AG09309 (cell line): ENCODE measurements at places on chromosomes 4 and X.

- no peak for DNase-seq
These were observed 40.0 kb downstream of the SEPTIN11 start for GRCh38 chr4:76989391-76990061.

- no peak for DNase-seq
These were observed 112.1 kb upstream of the GPC4 start for GRCh38 chrX:133527415-133527814.

DNA sequence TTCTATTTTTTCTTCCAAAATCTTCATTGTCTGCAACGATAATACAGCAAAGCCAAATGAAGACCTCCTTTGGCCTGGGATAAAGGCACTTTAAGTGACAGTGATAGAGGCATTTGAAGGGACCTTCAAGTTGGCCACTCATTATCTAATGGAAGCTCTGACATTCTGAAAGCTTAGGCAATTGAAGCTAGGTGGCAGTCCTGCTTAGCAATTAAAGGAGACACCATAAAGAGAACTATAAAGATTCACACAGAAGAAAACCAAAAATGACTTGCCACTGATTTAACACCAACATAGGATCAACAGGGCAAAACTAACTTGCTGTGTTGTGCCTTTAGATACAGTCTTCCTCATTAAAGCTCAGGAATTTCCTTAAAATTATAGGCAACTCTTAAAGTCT, 103.3 kb upstream of the TSPAN7 start:
- DNase-seq = no peak

DNA sequence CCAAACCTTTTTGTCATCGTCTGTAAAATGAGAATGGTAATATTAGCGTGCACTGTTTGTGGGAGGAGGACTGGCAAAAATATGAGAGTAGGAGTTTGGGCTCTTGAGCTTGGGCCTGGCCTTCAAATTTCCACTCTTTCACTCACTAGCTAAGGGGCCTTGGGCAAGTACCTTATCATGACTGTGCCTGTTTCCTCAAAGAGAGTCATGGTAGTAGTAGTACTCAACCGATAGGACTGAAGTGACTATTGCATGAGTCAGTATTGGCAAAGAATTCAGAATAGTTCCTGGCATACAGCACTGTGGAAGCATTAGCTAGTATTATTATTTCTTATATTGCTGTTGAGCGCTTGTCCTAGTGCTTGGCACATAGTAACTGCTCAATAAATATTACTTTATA, 16.0 kb upstream of the RBM3 start:
- peak; percentile 45 for DNase-seq

- no peak for DNase-seq
These were observed 343.0 kb downstream of the OPHN1 start for GRCh38 chrX:68090266-68090665.

DNA sequence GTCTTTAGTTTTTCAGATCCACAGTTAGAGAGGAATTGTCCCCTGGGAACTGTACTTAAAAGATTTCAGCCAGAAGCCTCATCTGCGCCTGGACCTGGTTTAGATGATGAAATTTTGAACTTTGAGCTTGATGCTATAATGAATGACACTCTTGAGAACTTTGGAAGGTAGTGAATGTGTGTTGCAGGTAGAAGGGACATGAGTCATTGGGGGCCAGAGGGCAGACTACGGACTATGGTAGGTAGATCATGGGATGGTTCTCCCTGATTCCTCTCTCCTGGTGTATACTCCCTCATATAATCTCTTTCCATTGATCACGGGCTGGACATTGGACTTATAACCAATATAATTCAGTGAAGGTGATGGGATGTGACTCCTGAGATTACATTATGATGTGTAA, 38.9 kb upstream of the GLRA3 start:
- no peak for DNase-seq

GRCh38 chr4:138185859-138186645, 56.1 kb downstream of the SLC7A11 start:
- DNase-seq = no peak

DNA sequence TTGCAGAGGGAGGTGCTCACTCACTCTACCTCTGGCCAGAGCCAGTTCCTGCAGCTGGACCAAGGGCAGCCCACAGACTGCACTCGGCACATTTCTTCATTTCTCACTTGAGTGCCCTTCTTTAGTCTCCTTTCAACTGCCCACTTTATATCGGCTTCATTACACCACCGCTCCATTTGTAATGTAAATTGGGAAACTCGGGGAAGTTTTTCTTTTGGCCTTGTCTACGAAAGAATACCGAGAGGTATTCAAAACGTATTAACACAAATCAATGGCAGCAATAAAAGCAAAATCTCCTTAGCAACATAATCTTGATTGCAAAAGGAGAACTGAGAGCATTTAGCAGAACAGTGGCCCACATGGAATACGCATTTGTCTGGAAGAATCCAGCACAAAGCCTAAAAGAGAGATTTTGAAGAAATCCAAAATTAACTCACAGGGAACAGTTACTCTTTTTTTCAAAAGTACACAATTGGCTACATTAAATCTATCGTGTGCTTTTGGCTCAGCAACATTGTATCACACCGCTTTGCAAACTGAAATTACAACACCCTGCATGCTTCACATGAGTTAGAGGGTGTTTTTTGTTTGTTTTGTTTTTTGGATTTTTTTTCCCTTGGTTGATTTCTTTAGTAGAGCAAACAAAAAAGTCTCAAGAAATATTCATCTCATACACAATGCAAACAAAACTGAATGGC, 62.6 kb downstream of the CHIC2 start:
- no peak for DNase-seq

DNA sequence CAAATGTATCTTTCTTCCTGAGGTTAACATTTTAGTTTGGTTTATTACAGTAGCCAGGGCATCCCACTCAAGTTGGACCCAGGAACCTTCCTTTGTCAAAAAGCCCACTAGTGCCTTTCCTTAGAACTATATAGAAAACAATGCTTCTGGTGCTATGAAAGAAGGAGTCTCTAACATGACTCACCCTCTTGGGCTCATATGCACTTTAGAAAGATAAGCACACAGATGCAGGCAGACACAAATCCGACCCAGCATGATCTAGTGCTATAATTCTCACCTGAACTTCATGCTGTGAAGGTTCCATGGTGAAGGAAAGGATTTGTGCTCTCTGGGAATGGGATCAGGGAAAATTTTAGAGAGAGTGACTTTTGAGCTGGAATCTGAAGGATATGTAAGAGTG, 289.4 kb downstream of the ANKRD50 start:
- no peak for DNase-seq

GRCh38 chr4:80225595-80225994, 28.3 kb downstream of the PRDM8 start:
- no peak for DNase-seq

DNA sequence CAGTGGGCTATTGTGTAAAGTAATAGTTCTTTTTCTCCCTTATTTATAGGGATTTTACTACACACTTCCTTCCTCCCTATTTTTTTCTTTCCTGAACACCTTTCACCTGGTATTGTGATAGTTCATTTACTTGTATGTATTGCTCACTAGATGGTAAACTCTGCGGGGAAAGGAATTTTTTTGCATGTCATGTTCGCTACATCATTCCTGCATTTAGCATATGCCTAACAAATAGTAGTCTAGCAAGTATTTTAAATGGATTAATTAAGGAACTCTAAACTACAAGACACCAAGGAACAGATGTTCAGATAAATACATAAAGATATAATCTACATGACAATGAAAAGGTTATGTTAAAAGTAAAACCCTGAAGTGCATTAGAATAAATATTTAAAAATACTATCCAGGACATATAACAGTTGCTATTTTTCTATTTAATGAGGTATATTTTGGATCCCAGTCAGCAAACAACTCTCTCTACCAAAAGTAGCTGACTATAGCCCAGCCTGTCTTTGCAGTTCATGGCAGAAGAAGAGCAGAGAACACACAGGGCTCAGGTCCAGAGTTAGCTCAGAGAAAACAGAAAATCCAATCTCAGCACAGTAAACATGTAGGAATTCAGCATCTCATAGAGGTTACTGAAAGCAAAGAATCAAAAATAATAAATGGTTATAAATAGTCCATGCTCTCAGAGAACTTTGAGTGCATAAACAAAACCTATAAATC, 87.8 kb downstream of the PACRGL start:
- no peak for DNase-seq

DNA sequence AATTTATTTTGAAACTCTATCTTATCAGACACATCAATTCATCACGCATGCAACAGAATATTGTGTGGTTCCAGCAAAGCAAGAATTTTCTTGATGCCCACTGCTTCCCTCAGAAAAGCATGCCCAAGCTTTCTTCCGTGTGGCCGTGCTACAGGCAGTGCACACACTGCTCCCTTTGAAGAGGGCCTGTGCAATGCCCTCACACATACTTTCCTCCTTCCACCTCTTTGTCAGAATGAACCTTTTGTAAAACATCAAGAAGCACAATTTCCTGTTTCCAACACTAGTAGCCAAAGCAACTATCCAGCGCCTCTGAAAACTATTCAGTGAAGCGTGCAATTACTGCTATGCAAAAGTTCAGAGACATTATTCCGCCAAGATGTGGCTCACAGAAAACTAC, 201.7 kb downstream of the NLGN4X start:
- DNase-seq = no peak

- DNase-seq = no peak
These were observed 100.0 kb downstream of the ADAMTS3 start for GRCh38 chr4:72468904-72469502.

GRCh38 chrX:53286171-53286570, 4.8 kb upstream of the IQSEC2 start:
- no peak for DNase-seq

GRCh38 chrX:86148594-86148993, 343 bp downstream of the DACH2 start:
- DNase-seq = no peak

GRCh38 chrX:67872958-67873357, 329.1 kb downstream of the AR start:
- no peak for DNase-seq

DNA sequence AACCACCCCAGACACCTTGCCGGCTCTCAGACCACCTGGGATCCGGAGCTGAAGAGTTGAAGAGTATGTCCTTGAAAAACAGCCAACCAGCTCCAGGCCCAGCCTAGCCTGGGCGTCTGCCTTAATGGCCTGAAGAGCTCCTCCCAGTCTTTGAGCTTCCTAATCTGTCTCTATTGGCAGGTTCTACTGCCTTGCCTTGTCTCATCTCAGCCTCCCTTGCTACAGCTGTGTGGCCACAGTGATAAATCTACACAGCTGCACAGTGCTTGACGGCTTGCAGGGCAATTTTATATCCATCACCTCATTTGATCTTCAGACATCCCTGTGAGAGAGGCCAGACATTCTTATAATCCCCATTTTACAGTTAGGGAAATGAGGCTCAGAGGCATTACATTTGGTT, 19.9 kb downstream of the AWAT2 start:
- no peak for DNase-seq
